ENCODE measurements at places on chromosomes 7 and 10.

- DNase-seq: no peak
Measured at GRCh38 chr10:126118476-126118875, 222.1 kb downstream of the FANK1 start.

DNA sequence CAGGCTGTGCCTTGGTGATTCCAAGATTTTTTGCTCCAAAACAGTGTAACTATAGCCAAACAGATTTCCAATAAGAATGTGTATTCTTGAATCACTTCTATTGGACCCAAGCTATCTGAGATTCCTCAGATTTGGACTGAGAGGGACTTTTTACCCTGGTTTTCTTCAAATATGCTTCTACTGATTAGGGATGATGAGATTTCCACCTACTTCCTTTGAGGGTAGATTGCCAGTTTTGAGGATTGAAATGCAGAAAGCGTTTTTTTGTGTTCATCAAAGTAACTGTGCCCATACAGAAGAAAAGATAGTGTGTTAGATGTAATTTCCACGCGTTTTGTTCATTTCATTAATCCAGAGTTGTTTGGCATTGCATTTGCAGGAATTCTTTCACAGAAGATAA, 144.9 kb downstream of the CPED1 start:
- no peak for DNase-seq

DNA sequence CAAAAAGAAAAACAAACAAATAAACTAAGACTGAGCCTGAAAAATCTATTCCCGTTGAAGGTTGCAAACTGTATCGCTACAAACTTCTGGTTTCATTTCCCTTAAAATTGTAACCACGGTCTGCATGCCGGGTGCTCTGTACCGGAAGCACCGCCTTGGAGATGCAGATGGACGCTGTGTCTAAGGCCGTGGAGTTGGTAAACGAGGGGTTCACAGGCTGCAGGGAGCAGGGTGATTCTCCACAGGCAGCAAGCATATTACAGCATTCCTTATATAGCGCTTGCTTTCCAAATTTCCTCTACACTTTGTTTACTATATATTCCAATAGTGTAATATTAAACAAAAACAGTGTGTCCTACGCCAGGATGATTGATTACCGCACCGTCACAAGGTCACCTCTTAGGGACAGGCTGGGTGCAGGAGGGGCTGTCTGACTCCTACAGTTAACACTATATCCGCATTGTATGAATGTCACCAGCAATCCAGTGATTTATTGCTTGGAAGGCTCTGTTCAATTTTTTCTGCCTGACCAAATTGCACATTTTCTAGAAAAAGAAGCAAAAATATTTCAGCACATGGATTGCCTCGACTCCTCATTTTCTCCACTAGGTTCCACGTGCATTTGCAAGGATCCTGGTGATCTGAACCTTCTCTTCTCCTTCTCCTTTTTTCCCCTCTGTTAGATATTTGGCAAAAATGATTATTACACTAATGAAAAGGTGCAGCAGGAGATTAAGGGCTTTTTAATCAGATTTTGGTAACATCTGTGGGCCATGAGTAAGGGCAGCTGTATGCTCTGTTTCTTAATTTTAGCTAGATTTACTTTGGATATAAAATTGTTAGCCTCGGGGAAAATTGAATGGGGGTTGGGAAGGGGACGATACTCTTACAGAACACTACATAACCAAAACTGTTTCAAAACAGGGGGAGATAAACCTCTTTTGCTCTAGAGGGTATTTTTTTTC, 325.8 kb upstream of the MGMT start:
- no peak for DNase-seq

- DNase-seq: peak; percentile 62
Measured at GRCh38 chr10:124719213-124719851, 24.8 kb downstream of the FAM53B start.

DNA sequence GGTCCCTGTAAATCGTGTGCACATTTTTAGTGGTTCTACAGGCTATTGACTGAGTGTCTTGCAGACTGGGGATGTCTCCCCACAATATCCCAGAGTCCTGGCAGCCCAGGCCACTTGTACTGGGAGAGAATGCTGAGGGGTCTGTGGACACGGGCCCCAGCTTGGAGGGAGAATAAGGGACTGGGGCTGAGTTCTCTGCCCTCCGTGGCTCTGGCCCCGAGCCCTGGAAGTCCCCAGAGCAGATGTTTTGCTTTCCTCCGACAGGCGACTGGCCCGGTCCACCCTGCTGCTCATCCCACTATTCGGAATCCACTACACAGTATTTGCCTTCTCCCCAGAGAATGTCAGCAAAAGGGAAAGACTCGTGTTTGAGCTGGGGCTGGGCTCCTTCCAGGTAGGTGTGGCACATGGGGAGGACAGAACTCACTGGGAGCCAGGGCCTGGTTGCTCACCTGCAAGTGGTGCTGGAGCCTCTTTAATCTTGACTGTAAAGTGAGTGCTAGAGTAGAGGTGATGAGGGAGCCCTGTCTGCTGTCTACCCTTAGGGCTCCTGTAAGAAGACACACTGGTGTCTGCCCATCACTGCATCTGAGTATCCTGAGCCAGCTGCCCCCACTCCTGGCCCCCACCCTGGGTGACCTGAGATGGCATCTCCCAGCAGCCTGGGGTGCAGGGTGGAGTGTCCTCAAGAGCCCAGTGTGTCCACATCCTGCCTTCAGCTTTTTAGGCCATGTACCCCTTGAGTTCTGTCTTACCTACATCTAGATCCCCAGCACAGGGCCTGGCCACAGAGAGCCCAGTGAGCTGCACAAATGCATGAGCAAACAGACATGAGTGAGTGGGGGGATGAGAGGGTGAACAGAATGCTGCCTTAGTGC, 51.1 kb downstream of the ADCYAP1R1 start:
- no peak for DNase-seq

DNA sequence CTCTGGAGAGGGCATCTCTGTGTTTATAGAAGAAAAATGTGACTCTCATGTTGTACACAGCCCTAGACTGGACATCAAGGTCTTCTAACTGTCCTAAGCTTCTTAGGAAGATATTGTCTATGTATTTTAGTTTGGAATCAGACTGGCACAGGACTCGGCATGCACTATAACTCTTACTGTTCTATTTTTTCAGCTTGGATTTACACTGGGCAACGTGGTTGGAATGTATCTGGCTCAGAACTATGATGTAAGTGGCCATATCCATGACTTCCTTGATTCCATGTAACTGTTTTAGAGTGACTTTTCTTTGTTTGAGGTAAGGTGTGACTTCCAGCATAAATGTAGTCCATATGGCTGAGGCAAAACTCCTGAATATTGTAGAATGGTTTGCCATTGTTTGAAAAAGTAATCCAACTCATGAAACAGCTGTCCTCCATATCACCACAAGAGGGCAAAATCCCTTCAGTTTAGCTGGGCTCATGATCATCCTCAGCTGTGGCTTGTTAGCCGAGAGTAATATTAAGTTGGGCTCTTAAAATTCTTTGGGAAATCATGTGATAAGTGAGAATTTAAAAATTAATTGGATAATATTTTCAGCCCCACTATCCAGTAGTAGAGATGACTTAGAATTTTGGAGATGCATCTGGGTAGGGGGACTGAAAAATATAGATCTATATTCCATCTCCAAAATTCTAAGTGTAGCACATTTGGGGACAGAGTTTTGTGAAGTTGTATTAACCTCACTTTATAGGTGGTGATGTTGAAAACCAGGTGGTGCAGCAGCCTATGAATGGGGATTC, 10.4 kb downstream of the STMP1 start:
- DNase-seq: no peak

GRCh38 chr10:131891196-131891928, 9.4 kb upstream of the PPP2R2D start:
- no peak for DNase-seq

GRCh38 chr10:33441561-33441960, 107.1 kb upstream of the NRP1 start:
- DNase-seq: no peak

- DNase-seq: peak; percentile 100
Measured at GRCh38 chr10:3785251-3785850, 342 bp upstream of the KLF6 start.

- DNase-seq: no peak
Measured at GRCh38 chr7:11373546-11374142, 400.0 kb downstream of the PHF14 start.

DNA sequence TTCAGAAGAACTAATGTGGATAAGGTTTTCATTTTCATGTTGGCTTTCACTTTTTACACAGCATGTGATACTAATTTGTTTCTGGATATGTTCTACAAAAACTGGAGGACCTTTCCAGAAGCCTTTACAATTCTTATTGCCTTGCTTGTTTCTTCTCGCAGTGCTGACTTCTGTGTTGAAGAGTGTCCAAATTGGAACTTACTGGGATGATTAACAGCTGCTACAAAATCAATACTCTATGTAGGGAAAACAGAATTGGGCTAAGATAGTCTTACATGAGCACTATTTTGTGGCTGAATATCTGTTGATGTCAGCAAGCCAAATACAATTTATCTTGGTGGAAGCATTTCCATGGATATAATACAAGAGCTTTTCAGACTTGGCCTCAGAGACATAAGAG, 351.2 kb downstream of the DGKB start:
- DNase-seq: no peak

- no peak for DNase-seq
Measured at GRCh38 chr10:91800182-91800581, 2.0 kb downstream of the TNKS2 start.

- DNase-seq: no peak
Measured at GRCh38 chr10:112768121-112768520, 181.9 kb upstream of the TCF7L2 start.

GRCh38 chr10:97459111-97459510, 13.1 kb downstream of the ZDHHC16 start:
- no peak for DNase-seq

All from activated T-cell treated with anti-CD3 and anti-CD28 coated beads, Interleukin-2, amount 50 U/mL, for 1 hour (primary cell).